H9 (cell line): ENCODE measurements at places on chromosomes 6 and 20. TPM values are rescaled to one million over a fixed set of nuclear protein-coding genes. Genes with fewer than 3 reads are reported as not detected.

Gene ZBP1
- total RNA-seq: not detected in 2 replicates

Gene SLC13A3
- total RNA-seq: 15.2 and 17.5 TPM in 2 replicates

Gene ZBTB46
- 27.1 and 27.3 TPM in 2 replicates for total RNA-seq

Gene FAM83D
- 48.1 and 51.6 TPM in 2 replicates for total RNA-seq

Gene SLC22A7
- total RNA-seq: not detected in 2 replicates

Gene RSPO3
- total RNA-seq: not detected in 2 replicates

Gene MUC22
- total RNA-seq: not detected in 2 replicates

Gene NT5E
- 0.33 and 0.52 TPM in 2 replicates for total RNA-seq

Gene COL9A1
- total RNA-seq: 7.7 and 7.8 TPM in 2 replicates

Gene TTBK1
- 1.3 and 1.6 TPM in 2 replicates for total RNA-seq

Gene HEY2
- 5.6 and 6.6 TPM in 2 replicates for total RNA-seq

DNA sequence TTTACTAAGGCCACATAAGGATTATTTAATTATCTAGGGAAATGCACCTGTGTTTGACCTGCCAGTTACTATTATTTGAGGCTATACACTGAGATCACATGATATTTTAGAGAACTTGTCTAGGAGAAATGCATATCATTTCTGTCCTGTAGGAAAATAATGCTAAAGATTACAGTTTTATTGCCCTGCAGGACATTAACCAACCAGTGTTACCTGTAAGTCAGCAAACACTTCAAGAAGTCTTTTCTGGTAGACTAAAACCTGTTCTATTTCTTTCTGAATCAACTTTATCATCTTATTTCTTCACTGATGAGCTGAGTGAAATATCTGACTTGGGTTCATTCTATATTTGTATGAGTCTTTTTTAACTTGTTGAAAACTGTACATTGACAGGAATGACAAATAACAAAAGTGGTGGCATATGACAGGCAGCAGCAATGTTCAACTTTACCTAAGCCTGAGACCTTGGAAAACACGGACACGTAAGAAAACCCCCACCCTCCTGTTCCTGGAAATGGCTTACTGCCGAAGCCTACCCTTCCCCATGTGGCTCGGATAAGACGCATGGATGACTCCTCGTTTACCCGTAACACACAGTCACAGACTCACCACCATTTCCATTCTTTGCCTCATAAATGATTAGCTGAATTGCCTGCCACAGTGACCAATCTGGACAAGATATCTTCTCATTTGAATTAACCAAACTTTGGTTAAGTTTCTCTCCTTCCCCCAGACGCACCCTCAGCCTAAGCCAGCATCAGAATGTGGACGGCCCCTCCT is 118.0 kb upstream of the CD93 start:
- DNase-seq: no peak

GRCh38 chr6:163643866-163644265 is 229.3 kb downstream of the QKI start:
- no peak for DNase-seq

DNA sequence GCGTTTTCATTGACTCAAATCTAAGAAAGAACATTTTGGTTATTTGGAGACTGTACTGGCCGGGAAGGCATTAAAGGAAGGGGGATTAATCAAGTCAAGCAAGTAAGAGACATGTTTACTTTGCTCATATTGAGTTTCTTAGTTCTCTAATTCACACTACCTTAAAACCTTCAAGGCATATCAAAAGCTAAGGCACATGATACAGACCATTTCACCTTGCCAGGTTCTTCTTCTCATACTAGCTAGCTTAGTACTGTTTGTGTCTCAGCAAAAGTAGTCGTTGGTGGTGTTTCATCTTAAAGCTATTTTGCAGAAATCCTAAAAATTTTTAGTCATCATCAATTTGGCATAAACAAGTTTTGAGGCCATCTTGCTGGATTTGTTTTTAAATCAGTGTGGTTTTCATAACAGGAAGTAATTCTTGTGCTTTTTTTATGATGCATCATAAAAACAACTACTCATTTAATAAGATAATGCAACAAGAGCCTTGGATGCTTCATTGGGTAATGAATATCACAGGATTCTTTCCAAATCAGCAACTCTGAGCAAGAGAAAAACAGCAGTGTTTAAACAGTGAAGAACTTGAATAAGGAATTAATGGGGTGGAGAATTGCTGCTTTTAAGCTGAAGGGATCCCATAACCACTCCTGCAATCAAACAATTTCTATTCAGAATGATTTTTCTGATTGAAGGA is 425.3 kb downstream of the EPM2A start:
- DNase-seq: no peak

DNA sequence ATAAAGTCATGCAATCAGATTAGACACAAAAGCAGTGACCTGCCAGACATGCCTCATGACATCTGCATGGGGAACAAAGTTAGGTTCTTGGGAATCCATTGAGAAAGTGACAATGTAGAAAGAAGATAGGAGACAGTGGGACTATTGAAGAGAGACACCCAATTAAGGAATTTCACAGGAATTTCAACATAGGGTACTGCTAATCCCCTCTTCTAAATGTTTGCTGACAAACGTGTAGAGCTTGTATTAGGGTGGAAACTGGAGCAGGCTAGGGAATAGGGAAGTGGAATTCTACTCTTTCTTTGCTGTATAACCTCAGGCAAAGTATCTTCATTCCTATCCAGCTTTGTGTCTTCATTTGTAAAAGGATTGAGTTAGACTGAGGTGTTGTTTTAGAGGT is 409.4 kb upstream of the SASH1 start:
- no peak for DNase-seq

GRCh38 chr6:16773362-16773761 is 12.1 kb upstream of the ATXN1 start:
- no peak for DNase-seq

- no peak for DNase-seq
Observed at GRCh38 chr6:147961481-147962141, 381.0 kb upstream of the SASH1 start.

GRCh38 chr6:12761376-12762115 is 45.0 kb downstream of the PHACTR1 start:
- DNase-seq: no peak

- no peak for DNase-seq
Observed at GRCh38 chr20:22339091-22339881, 245.1 kb downstream of the FOXA2 start.

GRCh38 chr20:48801197-48801596 is 26.6 kb downstream of the PREX1 start:
- no peak for DNase-seq

DNA sequence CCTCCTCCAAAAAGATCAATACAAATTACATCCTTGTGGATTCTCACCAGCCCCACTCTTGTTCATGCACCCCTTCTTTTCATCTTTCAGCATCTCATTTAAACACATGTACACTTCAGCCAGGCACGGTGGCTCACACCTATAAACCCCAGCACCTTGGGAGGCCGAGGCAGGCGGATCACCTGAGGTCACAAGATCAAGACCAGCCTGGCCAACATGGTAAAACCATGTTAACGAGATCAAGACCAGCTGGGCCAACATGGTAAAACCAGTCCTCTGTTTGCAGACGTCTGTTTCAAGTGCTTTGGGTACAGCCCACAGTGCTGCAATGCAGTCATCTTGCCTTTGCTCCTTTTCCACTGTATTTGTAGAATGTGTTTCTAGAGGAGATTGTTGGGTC is 45.3 kb downstream of the ZMYND8 start:
- no peak for DNase-seq

DNA sequence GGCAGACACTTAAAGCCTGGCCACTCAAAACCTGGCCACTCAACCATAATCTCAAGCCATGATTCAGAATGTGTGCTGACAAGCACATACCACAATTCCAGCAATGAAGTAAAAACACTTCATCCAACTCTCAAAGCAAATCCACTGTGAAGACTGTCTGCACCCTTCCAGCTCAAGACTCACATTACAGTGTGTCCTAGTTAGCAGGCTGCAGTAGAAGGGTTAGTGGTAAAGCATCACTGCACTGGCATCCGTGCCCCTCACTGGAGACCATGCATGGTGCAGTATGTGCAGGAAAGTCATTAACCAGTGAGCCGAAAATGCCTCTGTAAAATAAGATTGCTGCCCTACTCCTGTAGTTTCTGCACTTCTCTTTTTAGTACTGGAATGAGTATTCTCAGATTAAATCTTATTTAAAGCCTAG is 43.4 kb downstream of the SLC23A2 start:
- no peak for DNase-seq

- DNase-seq: no peak
Observed at GRCh38 chr6:139316622-139317317, 25.0 kb upstream of the TXLNB start.

DNA sequence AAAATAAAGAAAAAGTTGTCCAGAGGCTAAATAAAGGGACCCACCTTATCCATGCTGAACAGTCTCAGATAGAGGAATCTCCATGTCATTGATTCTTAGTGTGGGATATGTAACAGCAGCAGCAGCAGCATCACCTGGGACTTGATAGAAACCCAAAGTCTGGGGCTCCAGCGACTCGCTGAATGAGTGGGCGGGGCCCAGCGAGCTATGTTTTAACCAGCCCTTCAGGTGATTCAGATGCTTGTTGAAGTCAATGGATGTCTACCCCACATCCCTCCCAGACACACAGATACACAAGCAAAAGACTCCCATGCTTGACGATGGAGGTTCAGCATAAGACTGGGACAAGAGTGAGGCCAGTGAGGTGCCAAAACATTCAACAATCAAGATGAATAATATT is 298.6 kb downstream of the UBE3D start:
- DNase-seq: peak; percentile 46

DNA sequence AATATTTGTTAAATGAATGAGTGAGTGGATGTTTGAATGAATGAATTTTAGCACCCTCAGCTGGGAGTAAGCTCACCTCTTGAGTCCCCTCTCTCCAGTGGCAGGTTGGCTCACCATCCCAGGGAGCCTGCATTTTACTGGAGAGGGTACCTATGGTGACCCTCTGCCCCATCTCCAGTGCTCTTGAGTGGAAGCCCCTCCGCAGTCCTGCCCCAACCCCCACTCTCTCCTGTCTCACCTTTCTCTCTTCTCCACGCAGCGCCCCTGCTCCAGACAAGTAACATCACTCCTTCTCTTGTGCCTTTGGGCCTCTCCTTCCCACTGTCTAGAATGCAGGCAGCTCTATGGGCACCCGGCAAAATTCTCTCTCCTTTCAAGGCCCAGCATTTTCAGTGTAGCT is 11.3 kb downstream of the TGM3 start:
- DNase-seq: no peak

GRCh38 chr6:114712129-114712662 is 369.4 kb upstream of the HS3ST5 start:
- DNase-seq: no peak

DNA sequence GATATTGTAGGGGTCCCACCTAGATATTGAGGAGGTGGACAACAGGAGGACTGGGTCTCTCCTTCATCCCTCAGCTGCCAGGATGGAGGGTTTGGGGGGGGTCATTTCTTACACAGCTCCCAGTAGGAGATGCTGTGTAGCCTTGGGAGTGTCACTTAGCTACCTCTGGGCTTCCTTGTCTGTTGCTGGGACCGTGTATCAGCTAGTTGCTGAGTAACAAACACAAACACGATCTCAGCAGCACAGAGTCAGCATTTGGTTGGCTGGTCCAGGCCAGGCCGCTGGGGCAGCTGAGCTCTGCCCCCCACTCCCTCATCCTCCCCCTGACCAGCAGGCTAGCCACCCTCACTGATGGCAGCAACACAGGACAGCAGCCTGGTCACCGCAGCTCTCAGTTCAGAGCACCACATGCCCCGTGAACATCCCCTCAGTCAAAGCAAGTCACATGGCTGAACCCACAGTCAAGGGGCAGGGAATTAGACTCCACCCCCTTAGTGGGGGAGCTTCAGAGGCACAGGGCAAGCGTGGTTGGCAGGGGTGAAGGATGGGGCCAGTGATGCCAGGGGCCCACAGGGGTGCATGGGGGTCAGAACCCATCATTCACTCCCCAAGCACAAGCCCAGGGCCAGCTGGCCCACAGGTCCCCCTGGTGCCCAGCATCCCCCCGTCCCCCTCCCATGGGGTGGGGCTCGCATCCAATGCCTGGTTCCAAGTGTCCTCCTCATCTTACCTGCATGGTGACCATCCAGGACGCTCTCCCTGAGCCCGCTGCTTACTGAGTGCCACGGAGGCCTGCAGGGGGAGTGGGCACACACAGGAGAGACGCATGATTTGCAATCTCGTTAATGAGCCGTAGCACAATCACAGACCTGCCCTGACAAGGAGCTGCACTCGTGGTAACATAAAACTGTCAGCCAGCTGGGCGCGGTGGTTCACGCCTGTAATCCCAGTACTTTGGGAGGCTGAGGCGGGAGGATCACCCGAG is 112.4 kb downstream of the TAF4 start:
- no peak for DNase-seq

GRCh38 chr6:28225056-28225834 is at the start of gene ZSCAN9:
TSS of gene ZSCAN9 (plus strand) at chr6:28225275. CDS start at chr6:28227085, 1,810 bp downstream.
- DNase-seq: peak; percentile 84

- DNase-seq: no peak
Observed at GRCh38 chr6:34305982-34306708, 57.3 kb upstream of the SMIM29 start.

DNA sequence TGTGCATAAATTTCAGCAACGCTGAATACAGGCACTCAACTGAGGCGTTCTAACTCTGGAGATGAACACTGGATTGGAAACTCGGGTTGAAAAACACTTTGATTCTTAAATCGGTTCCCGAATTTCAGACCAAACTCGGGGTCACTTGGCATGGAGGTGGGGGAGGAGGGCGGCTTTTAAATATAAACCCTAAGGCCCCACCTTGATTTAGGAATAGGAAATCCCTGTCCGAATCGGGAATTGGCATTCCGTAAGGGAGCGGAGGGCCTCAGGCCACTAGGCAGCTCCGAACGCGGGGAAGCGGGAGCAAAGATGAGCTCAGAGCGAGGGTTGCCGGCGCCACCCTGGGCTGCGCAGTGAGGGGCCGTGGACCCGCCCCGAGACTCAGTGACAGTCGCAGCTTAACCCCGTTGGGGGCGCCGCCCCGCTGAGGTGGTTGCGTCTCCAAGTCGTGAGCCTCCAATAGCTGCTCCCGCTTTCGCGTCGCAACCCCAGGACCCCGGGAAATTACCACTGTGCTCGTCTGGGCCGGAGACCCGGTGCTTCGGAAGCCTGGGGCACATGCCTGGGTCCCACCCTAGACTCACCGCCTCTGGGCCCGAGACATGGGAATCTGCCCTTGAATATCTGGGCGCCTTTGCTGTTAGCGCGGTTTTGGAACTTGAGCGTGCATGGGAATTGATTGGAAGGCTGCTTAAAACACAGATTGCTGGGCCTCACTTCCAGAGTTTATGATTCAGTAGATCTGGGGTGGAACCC is 4.6 kb upstream of the SIM1 start:
- peak; percentile 47 for DNase-seq

DNA sequence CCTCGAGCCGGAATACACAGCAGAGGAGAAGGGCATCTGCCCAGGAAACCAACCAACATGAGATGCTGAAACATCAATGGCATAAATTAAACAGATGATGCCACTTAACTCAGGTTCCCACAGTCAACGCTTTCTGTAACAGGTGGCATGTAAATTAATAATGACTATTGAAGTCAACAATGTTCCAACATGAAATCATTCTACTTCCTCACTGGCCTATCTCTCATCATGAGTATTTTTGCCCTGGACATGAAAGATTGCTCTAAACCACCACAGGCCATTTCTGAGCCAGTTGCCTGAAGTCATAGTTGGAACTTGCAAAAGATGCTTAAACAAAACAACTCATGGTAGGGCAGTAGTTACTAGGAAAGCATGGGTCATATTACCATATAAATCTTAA is 397.9 kb upstream of the JARID2 start:
- no peak for DNase-seq

- DNase-seq: no peak
Observed at GRCh38 chr6:15412767-15413166, 166.9 kb downstream of the JARID2 start.
